ENCODE measurements at places on chromosomes 12 and 14. TPM values are rescaled to one million over a fixed set of nuclear protein-coding genes. Genes with fewer than 3 reads are reported as not detected.

Gene SSPN
- total RNA-seq: not detected

Gene GUCY2C
- not detected for total RNA-seq

Gene TSPAN19
- total RNA-seq: not detected

Gene CLEC2A
- not detected for total RNA-seq

Gene CD27
- total RNA-seq: 164 TPM

Gene SLC22A17
- 2.3 TPM for total RNA-seq

Gene FAM186B
- total RNA-seq: not detected

Gene GALNT6
- total RNA-seq: 18.0 TPM

Gene HOXC9
- not detected for total RNA-seq

DNA sequence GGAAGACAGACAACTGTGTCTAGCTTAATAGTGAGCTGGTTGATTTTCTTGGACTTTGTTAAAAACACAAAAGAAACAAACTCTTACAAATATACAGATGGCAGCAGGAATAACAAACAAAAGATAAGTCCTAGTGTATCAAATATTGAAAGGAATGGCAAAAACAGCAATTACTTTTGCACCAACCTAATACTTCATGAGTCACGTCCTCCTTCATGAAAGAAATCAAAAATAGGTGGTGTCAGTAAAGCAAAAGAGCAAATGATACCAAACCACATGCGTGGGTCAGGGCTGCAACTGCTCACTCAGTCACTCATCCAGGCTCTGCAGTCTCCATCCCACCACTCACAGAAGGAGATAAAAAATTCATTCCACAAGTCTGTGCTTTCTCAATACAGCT lies 11.8 kb downstream of the ATG14 start:
- DNase-seq: peak; percentile 45
- peaks cover 39% of the 10 kb centered on the region for H3K4me1 ChIP-seq
- H3K27me3 ChIP-seq: no peaks in the 10 kb centered on the region
- H3K4me3 ChIP-seq: no peak overlapping the region
- H3K27ac ChIP-seq: peak overlapping the region; percentile 23
- peaks cover 9% of the 10 kb centered on the region for H3K36me3 ChIP-seq

DNA sequence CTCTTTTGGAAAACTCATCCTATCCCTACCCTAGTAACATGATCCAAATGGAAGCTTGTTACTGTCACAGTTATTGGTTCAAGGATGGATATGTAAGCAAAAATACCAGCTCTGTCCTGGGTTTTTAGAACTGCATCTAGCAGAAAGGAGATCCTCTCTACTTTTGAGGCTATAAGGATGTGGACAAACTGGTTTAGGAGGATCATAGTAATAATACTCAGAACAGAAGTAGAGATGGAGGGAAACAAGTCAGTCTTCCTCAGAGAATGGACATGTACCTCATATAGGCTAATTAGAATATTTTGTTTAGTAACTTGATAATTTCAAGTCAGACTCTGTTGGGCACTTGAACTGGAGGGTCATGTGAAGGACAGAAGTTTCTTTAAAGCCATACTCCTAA lies 26.6 kb downstream of the FUT8 start:
- H3K27ac ChIP-seq: peak overlapping the region; percentile 66
- no peak for DNase-seq
- no peak overlapping the region for H3K4me3 ChIP-seq
- H3K4me1 ChIP-seq: peaks cover 52% of the 10 kb centered on the region
- peaks cover 38% of the 10 kb centered on the region for H3K36me3 ChIP-seq

DNA sequence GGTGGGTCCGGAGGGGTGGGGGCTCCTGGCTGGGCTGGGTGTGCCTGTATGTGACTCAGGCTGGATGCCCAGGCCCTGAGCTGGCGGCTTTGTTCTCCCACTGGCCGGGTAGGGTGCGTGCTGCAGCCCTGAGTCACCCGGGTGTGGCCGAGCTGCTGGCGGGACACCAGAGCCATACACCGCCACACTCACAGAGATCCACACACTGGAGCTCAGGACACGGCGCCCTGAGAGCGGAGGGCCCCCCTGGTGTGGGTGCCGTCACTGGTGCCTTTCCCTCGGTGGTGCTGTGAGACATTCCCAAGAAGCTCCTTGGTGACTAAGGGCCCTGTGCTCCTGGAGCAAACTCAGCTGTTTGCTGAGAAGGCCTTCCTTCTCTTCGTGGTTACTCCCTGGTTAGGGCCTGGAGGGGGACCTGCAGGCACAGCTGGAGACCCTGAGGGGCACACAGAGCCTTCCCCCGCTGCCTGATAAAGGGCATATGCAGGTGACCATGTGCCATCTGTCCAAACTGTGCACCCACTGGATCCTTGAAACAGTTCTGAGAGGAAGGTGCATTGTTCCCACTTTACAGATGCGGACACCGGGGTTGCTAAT lies 44.3 kb downstream of the KRT80 start:
- H3K4me1 ChIP-seq: peaks cover 5% of the 10 kb centered on the region
- peaks cover 5% of the 10 kb centered on the region for H3K27me3 ChIP-seq
- H3K27ac ChIP-seq: no peak overlapping the region
- DNase-seq: no peak
- no peaks in the 10 kb centered on the region for H3K36me3 ChIP-seq

DNA sequence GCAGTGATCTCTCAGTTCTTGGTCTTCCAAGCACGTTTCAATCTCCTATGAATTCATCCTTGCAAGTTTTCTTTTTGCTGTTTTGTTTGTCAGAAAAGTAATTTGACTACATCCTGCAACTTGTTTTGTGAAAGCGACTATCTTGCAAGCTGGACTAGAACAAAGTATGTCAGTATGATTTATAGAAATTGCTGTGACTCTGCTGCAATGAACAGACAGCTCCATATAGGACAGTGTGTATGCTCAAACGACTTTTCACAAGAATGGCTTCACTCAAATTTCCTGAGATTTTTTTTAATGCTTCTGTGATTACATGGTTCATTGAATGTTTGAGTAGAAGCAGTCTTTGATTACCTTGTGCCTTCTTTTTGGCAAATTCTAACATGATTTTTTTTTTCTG lies 123.5 kb upstream of the TRHDE start:
- H3K4me1 ChIP-seq: no peaks in the 10 kb centered on the region
- no peak overlapping the region for H3K4me3 ChIP-seq
- no peak for DNase-seq
- no peaks in the 10 kb centered on the region for H3K27me3 ChIP-seq
- no peak overlapping the region for H3K27ac ChIP-seq

GRCh38 chr12:11755302-11755930 lies 105.9 kb downstream of the ETV6 start:
- H3K27ac ChIP-seq: no peak overlapping the region
- H3K27me3 ChIP-seq: no peaks in the 10 kb centered on the region
- peaks cover 16% of the 10 kb centered on the region for H3K4me1 ChIP-seq
- peaks cover 23% of the 10 kb centered on the region for H3K36me3 ChIP-seq

- H3K36me3 ChIP-seq: no peaks in the 10 kb centered on the region
- peaks cover 2% of the 10 kb centered on the region for H3K27me3 ChIP-seq
- H3K27ac ChIP-seq: no peak overlapping the region
- peaks cover 6% of the 10 kb centered on the region for H3K4me1 ChIP-seq
Observed at GRCh38 chr14:105774001-105774400, 247.6 kb downstream of the TMEM121 start.

- no peak overlapping the region for H3K4me3 ChIP-seq
- H3K27ac ChIP-seq: no peak overlapping the region
- DNase-seq: peak; percentile 18
- peaks cover 20% of the 10 kb centered on the region for H3K4me1 ChIP-seq
- no peaks in the 10 kb centered on the region for H3K36me3 ChIP-seq
Observed at GRCh38 chr12:90090929-90091651, 382.5 kb upstream of the ATP2B1 start.

DNA sequence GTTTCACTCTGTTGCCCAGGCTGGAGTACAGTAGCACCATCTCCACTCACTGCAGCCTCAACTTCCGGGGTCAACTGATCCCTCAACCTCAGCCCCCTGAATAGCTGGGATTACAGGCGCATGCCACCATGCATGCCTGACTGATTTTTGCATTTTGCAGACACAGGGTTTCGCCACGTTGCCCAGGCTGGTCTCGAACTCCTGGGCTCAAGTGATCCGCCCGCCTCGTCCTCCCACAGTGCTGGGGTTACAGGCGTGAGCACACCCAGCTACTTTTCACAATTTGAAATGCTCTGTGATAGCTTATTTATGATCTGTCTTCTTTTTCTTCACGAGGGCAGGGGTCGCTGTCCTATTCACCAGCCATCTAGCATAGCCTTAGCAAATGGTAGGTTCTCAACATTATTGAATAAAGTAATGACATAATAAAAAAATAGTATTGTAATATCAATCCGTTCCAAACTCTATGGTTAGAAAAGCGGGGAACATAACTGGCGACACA lies 477 bp upstream of the DDX47 start:
- peaks cover 38% of the 10 kb centered on the region for H3K36me3 ChIP-seq
- H3K4me1 ChIP-seq: peaks cover 59% of the 10 kb centered on the region
- no peak overlapping the region for H3K4me3 ChIP-seq
- DNase-seq: no peak
- H3K27me3 ChIP-seq: no peaks in the 10 kb centered on the region

DNA sequence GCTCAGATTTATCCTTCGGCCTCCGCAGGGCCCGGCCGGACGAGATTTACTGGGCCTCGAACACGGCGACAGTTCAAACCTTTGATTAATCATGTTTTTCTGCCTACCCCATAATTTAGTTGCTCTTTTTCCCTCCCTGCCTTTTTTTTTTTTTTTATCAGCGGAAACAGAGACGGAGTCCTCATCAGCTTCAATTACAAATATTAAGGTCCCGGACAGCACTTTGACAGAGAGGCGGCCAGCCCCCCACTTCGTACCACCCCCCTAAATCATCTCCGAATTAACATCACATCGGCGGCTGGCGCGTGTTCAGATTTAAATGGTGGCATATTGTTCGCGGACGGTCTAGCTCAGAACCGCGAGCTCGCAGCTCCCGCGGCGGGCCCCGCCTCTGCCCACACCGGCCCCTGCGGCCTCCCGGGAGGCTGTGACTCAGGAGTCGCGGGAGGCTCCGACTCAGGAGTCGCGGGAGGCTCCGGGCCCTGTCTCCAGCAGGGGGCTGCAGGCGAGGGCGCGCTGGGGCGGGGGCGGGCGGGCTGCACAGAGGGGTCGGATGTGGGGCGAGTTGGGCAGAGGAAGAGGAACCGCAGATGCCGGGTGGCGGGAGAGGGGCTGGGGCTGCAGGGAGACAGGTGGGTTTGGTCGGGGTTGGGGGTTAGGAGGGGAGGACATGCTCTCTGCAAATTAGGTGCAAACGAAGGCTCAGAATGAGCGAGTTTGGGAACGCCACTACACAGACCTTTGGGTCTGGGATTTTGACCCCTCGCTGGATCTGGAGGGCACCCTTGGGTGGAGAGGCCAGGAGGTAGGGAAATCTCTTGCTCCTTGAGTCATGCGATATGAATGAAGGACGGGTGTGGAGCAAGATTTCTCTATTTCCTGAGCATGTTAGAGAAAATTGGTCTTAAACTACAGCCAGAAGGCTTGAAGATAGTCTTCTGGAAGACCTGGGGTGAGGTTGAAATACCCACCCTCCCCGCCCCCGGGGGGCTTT lies 19.6 kb upstream of the ATP5MC2 start:
- peaks cover 72% of the 10 kb centered on the region for H3K27me3 ChIP-seq
- H3K4me3 ChIP-seq: peak overlapping the region; percentile 58
- H3K4me1 ChIP-seq: peaks cover 27% of the 10 kb centered on the region
- DNase-seq: peak; percentile 59
- H3K27ac ChIP-seq: no peak overlapping the region

- no peaks in the 10 kb centered on the region for H3K4me1 ChIP-seq
- H3K27ac ChIP-seq: no peak overlapping the region
- no peaks in the 10 kb centered on the region for H3K36me3 ChIP-seq
Observed at GRCh38 chr12:104000807-104001434, 35.2 kb downstream of the TDG start.

- H3K4me1 ChIP-seq: peaks cover 46% of the 10 kb centered on the region
- peak overlapping the region; percentile 99 for H3K27ac ChIP-seq
- peaks cover 44% of the 10 kb centered on the region for H3K36me3 ChIP-seq
- H3K4me3 ChIP-seq: peak overlapping the region; percentile 94
Observed at GRCh38 chr14:90398315-90398839, 1.5 kb downstream of the CALM1 start.

DNA sequence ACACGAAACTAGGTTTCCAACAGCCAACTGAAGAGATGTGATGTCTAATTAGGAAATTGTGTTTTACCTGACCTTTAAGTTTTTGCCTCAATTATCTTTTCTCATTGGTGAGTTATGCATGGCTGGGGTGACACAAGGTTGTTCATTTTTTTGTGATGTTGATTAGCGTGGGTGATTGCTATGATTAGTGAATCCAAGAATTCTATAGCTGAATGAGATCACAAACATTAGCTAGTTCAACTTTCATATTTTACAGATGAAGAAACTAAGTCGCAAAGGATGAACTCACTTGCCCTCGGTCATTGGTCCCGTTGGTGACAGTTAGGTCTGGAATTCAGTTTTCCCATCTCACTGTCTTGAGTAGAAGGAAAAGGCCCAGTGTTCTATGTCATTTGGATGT lies 32.6 kb upstream of the LMNTD1 start:
- no peaks in the 10 kb centered on the region for H3K27me3 ChIP-seq

DNA sequence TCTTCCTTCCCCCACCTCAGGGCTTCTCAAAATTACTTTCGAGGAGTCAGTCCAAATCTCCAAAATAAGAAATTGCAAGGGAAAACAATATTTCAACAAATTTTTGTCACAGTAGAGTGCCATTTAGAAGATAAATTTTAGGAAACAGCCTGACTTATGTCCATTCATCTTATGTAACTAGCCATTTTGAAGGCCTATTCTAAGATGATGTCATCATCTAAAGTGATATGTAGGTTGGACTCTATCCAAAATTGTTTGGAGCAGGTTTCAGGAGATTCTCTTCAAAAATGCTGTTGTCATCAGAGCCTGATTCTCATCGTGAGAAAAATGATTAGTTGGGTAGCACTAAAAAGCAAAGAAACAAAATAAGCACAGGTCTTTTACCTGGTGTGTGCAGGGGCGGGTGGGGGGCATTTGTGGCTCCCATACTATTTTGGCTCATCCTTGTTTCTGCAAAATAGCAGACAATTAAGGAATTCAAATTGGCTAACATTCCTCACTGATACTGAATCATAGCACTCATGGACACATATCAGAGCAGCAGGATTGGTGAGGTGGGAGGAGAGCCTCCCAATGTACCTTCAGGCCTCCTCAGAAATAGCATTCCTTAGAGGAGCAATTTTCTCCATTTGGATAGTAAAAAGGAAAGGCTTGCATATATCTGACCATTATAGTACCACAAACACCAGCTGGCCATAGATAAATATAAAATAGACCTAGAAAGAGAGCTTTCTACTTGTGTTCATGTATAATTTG lies 360.9 kb upstream of the NAV3 start:
- no peak for DNase-seq
- H3K36me3 ChIP-seq: no peaks in the 10 kb centered on the region
- no peaks in the 10 kb centered on the region for H3K4me1 ChIP-seq

DNA sequence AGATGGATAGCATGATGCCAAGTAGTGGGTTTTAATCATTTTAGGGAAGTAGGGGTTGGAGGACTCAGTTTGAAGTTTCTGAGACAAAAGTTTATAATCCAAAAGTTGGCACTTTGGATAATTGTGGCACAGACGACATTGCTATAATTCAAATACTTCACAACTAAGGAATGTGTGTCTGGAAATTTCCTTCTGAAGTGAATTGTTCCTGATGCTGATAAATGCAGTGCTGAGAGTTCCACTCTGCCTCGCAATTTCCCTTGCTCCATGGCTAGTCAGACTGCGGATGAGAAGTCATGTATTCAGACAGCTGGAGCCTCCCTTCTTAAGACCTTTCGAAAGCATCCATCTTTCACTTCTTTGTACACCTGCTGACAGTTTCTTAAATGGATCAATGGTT lies 393.3 kb upstream of the PRICKLE1 start:
- H3K36me3 ChIP-seq: no peaks in the 10 kb centered on the region
- no peaks in the 10 kb centered on the region for H3K4me1 ChIP-seq
- H3K27ac ChIP-seq: no peak overlapping the region
- no peak for DNase-seq

- H3K27me3 ChIP-seq: peaks cover 2% of the 10 kb centered on the region
- no peaks in the 10 kb centered on the region for H3K36me3 ChIP-seq
- no peak overlapping the region for H3K27ac ChIP-seq
- peak; percentile 43 for DNase-seq
- H3K4me1 ChIP-seq: no peaks in the 10 kb centered on the region
Observed at GRCh38 chr12:119115296-119115905, 63.3 kb upstream of the HSPB8 start.

Measured in activated CD8-positive, alpha-beta T cell treated with anti-CD3 and anti-CD28 coated beads for 36 hours (primary cell).